AG04450 (cell line): ENCODE measurements at places on chromosomes 4 and X.

GRCh38 chr4:13659341-13660070 lies 32.0 kb upstream of the BOD1L1 start:
- DNase-seq: no peak

DNA sequence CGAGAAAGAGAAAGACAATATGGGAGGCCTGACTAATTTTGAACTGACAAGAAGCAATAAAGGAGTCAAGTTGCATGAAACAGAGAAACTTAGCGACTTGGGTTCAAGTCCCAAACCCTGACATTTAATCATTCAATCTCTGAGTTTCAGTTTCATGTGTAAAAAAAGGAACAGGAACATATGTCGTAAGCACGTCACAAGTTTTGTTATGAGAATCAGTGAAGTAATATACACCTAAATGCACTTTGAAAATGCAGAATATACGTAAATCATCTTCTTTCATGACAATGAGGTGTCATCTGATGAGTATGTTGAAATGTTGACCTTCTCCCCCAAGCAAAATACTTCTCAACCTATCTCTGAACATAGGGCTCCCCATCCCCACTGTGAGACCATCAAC lies 10.4 kb downstream of the ACOT9 start:
- DNase-seq: no peak

- no peak for DNase-seq
Measured at GRCh38 chrX:7435822-7436221, 287.9 kb upstream of the PUDP start.

- DNase-seq: no peak
Measured at GRCh38 chrX:19331831-19332230, 11.9 kb upstream of the PDHA1 start.

DNA sequence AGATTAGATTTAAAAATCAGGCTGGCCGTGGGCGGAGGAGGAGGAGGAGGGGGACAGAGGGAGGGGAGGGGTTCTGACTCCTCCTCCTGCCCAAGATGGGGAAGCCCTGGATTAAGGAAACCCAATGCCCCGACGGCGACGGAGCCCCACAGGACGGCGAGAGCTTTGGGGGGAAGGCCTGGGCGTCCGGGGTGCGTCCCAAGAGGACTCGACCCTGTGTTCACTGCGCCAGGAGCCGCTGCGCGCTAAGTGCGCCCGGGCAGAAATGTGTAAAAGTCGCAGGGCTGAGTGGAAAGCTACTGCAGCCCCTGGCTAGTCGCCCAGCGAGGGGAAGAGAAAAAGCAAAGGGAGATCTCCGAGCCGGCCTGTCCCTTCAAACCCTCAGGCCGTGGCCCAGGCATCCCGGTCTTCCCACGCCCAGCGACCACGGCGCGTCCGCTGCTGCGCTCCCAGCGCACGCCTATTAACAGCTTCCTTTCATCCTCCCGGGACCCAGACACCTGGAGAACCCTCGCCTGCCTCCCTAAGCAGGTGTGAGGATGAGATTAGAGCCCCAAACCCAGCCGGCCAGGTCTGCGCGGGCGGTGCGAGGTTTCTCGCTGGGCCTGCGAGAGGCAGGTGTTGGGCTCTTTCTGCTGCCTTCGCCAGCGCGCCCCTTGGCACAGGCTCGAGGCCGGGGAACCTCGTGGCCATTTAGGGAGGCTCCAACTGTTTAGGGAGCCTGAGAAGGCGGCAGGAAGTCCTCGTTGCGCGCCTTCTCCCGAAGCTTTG lies 1.4 kb upstream of the RPS6KA3 start:
- no peak for DNase-seq

DNA sequence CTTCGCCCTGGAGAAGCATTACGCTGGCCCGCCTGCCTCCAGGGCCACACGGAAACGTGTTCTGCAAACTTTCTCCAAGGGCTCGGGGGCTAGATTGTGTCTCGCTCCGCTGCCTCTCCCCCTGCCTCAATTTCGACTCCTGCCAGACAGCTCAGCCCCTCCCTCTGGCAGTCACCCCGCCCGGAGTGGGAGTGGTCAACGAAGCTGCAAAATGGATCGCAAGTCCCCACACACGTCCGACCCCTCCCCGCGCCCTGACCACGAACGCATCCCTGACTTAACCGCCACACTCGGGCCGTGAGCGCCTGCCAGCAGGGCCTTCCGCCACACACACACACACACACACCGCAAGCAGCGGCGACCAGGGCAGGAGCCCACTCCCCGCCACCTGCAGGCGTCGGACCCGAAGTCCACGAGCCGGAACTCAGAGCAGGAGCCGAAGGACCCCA lies 47.0 kb upstream of the NKAP start:
- DNase-seq: no peak

GRCh38 chr4:184994010-184994622 lies 24.2 kb upstream of the HELT start:
- DNase-seq: no peak
